IMR-90 (cell line): ENCODE measurements at places on chromosomes 11 and 22. TPM values are rescaled to one million over a fixed set of nuclear protein-coding genes. Genes with fewer than 3 reads are reported as not detected.

WT1 gene
- not detected in 2 replicates for total RNA-seq

BATF2 gene
- total RNA-seq, result 0.36 and 0.56 TPM in 2 replicates

OR51F2 gene
- total RNA-seq, result under 0.01 and 0.18 TPM in 2 replicates

DNA sequence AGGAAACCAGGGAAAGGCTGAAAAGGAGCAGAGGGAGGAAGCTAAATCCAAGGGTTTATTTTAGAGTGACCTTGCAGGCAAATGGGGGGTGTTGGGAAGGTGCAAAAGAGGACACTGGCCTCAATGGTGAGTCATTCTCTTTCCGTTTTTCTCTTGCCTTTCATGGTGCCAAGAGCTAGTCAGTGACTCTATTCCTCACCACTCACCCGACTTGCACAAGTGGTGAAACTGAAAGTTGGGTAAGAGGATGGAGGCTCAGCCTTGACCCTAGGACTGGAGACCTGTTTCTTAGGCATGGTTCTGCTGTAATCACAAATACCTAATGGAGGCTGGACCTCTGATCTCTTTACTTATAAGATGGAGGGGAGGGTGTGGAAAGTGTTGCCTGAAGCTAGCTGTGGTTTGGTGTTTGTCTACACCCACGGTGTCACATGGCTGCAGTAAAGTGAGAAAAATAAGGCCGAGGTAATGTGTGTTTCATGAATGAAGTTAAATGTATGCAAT is 67.3 kb upstream of the CREB3L1 start:
- H3K27ac ChIP-seq, result no peak overlapping the region
- H3K4me1 ChIP-seq, result no peaks in the 10 kb centered on the region

DNA sequence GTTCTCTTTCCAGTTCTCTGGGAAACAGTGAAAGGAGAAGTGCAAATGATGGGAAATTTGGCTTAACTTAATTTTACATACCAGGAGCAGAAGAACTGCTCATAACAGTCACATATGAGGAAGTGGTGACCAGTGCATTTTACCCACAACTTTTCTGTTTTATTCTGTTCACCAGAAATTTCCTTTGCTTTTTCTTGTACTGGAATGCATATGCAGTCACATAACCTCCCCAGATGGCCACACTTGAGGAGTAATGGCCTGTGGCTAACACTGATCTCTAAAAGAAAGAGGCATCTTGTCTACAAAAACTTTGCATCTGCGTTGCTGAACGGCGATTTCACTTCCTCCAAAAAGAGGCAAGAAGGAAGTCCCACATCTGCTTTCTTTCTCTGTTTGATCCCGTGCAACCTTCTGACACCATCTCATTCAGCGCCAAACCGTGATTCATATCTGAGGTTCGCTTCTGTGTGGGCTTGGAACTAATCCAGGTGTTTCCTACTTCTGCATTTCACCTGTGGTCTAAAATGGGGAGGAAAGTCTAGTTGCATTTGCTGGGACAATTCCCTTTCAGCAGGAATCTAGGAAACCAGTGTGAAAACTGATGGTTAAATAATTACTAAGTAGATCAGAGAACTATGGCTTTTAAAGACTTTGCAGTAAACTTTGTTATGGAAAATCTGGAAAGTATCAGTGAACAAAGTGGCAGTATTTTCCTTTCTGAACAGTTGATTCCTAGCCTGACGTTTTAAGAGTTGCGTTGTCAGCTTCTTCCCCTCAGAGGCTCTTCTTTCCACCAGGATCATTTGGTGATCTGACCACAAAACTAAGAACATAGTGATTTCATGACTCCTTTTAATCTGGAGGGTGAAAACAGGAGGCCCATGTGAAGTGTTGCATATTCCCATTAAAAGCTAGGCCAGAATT is 4.2 kb upstream of the MPEG1 start:
- H3K4me3 ChIP-seq, result no peak overlapping the region
- peaks cover 12% of the 10 kb centered on the region for H3K27me3 ChIP-seq
- H3K27ac ChIP-seq, result no peak overlapping the region

GRCh38 chr11:19013181-19013857 is 47.2 kb downstream of the MRGPRX2 start:
- no peak overlapping the region for H3K27ac ChIP-seq
- no peaks in the 10 kb centered on the region for H3K4me1 ChIP-seq
- H3K36me3 ChIP-seq, result no peaks in the 10 kb centered on the region
- no peak for DNase-seq
- no peaks in the 10 kb centered on the region for H3K27me3 ChIP-seq

DNA sequence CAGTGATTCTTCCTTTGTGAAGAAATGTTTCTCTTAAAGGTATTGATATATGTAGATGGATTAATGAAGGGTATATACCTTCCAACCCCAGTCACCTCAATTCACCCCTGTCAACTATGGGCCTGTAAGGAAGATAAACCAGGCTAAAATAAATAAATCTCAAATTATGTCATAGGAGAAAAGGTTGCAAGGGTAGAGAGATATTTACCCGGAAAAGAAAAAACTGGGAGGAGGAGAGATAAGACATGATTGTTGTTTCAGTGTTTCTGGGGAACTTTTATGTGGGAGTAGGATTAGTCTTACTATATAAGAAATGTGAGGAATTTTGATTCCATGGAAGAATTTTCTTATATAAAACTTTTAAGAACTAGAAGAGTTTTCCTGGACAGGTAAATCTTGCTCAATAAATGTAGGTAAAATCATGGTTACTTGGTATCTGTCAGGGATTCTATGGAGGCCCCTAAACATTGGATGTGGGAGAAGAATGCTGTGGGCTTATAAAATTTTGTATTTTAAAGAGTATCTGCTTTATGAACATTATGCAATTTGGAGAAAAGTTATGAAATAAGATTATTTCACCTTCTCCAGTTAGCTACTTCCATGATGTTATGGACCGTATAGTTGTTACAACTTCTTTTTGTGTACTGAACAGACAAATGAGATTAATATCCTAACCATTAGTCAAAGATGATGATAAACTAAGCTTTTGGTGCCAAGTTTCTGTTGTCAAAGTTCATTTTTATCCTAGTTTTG is 6.4 kb downstream of the YAP1 start:
- peak; percentile 17 for DNase-seq
- H3K36me3 ChIP-seq, result peaks cover 6% of the 10 kb centered on the region
- peak overlapping the region; percentile 19; the same call in 1 of the 2 replicates for H3K27ac ChIP-seq
- H3K4me1 ChIP-seq, result peaks cover 22% of the 10 kb centered on the region
- no peak overlapping the region for H3K4me3 ChIP-seq

- peak overlapping the region; percentile 99 for H3K4me3 ChIP-seq
- H3K27ac ChIP-seq, result peak overlapping the region; percentile 22
- peaks cover 4% of the 10 kb centered on the region for H3K36me3 ChIP-seq
These were observed 2.0 kb downstream of the CTNND1 start for GRCh38 chr11:57763568-57763967.
